ENCODE measurements at places on chromosomes 13 and 19.

DNA sequence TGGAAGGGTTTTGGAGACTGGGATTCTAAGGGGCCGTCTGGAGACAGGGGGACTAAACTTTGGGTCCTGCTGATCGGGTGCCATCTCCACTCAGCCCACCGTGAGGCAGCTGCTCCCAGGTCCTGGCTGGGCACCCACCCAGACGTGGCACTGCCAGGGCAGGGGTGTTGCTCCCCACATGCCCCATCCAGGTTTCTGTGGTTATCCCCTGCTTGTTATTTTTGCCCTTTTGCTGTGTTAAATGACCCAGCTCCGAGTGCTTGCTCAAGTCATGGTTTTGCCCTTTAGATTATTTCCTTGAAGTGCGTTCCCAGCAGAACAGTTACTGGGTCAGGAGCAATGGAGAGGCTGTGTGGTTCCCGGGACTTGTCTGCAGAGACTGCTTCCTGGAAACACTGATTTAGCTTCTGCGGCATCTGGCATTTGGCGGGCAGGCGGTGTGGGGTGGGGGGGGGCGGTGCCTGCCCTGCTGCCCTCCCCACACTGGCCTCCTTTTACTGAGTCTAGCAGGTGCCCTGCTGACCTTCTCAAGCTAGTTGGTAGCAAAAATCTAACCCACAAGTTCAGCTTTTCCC lies 1.9 kb downstream of the RAB11B start:
- no peaks in the 10 kb centered on the region for H3K36me3 ChIP-seq

DNA sequence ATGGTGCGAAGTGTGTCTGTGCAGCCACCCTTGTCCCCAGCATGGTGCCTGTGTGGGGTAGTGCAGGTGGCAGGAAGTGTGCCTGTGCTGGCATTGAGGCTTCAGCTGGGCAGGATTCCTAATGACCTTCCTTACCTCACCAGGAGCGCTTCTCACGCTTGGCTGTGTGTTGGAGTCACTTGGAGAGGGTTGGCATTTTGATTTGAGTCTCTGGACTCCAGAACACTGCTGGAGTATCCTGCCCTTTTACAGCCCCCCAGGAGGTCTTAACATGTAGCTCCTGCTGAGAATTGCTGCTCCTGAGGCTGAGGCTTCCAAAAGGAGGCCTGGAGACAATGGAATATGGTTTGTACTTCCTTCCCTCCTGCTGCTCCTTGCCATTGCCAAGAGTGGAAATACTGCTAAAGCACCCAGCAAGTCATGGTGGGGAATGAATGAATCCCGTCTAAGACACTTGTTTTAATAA lies 87.1 kb downstream of the ARHGEF7 start:
- H3K27ac ChIP-seq, result no peak overlapping the region
- no peaks in the 10 kb centered on the region for H3K36me3 ChIP-seq
- no peak for DNase-seq
- no peak overlapping the region for H3K4me3 ChIP-seq

DNA sequence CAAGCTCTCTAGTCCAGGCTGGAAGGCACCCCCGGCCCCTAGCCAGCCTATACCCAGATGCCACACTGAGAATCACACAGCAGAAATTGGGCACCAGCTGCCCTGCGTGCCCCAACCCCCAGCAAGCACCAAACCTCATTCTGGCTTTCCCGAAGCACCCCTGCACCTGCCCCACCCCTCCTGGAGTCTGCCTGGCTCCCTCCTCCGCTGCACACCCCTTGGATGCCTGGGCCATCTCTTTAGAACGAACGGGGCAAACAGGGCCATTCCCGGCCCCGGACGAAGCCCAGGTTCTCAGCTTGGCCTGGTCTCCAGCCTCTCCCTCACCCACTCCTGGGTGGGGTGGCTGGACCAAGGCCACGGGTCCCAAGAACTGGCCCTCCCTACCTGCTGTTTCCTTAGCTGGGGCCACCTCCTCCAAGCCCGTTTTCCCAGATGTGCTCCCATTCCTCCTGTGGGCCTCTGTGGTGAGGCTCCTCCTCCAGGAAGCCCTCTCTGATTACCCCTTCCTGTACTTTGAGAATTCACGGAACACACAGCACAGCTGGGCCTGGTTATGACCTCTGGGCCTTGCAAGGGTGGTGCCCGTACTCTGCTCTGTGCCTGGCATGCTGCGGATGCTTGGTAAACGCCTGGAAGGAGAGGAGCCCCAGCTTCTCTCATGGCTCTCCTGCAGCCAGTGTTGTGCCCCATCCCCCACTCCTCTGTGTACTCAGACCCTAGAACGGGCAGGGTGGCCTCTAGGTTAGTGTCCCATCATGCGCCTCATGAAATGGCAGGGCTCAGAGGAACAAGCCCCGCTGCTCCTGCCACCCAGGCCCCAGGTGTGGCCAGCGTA lies 21.4 kb downstream of the CEBPG start:
- no peaks in the 10 kb centered on the region for H3K27me3 ChIP-seq
- no peak overlapping the region for H3K4me3 ChIP-seq
- no peak overlapping the region for H3K27ac ChIP-seq

DNA sequence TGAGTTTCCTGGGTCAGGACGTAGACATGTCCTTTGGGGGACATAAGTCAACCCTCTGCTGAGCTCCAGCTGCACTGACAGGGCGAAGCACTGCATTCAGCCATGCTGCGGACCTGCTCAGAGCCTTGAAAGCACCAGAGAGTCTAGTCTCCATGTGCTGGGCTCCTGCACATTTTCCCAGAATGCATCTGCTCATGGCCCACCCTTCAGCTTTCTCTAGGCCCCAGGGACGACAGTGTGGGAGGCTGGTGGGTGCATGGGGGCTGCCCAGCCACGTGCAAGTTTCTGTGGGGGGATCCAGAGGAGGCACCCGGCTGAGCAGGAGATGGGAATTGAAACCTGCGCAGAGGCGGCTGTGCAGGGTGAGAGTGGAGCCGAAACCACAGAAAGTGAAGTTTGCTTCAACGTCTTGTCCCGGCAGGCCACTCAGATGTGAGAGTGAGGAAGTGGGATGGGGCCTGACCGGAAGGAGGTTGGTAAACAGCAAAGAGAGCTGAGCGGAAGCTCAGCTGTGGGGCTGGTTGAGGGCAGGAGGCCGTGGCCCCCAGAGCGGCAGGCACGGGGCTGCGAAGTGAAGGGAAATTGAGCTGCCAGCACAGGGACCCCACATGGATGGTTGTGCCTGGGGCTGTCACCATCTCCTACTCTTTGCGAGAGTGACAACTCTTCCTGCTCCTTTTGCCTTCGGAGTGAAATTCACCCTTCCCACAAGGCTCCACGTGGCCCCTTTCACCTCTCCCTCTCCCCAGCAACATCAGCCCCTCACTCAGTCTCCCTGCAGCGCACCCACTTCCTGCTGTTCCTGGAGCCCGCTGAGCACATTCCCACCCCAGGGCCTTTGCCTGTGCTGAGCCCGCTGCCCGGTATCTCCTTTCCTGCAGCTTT lies 11.8 kb downstream of the PGLS start:
- no peaks in the 10 kb centered on the region for H3K27me3 ChIP-seq
- no peak for DNase-seq
- H3K27ac ChIP-seq, result no peak overlapping the region
- H3K4me3 ChIP-seq, result no peak overlapping the region
- no peaks in the 10 kb centered on the region for H3K4me1 ChIP-seq
